H7 (cell line): ENCODE measurements at places on chromosomes 1 and 21. TPM values are rescaled to one million over a fixed set of nuclear protein-coding genes. Genes with fewer than 3 reads are reported as not detected.

The SLC6A17 gene
- 0.17 and 0.22 TPM in 2 replicates for total RNA-seq

- DNase-seq, result no peak
These were observed 717.4 kb upstream of the ZP4 start for GRCh38 chr1:238608144-238608543.

GRCh38 chr1:92934395-92935378, 26.6 kb downstream of the DIPK1A start:
- DNase-seq, result no peak

DNA sequence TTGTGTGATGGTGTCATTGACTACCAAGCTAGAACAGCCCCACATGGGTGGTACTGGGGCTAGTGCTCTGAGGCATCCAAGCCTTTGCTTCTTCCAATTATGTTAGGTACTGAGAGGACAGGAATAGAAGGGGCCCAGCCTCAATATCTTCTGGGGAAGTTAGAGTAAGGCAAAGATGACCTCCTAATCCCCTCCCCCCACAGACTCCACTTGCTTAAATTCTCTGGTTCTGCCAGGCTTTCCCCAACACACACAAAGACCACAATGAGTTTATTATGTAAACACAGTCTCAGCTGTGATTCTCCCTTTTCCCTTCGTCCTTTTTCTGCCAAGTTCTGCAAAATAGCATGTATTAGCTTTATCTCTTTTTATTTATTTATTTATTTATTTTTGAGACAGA, 3.1 kb upstream of the TACSTD2 start:
- DNase-seq, result no peak

The CNTN2 gene
- total RNA-seq, result not detected in 2 replicates

- no peak for DNase-seq
These were observed 38.2 kb downstream of the PRKCZ start for GRCh38 chr1:2088458-2088857.

GRCh38 chr1:230822092-230822581, 46.2 kb downstream of the C1orf198 start:
- DNase-seq, result no peak

DNA sequence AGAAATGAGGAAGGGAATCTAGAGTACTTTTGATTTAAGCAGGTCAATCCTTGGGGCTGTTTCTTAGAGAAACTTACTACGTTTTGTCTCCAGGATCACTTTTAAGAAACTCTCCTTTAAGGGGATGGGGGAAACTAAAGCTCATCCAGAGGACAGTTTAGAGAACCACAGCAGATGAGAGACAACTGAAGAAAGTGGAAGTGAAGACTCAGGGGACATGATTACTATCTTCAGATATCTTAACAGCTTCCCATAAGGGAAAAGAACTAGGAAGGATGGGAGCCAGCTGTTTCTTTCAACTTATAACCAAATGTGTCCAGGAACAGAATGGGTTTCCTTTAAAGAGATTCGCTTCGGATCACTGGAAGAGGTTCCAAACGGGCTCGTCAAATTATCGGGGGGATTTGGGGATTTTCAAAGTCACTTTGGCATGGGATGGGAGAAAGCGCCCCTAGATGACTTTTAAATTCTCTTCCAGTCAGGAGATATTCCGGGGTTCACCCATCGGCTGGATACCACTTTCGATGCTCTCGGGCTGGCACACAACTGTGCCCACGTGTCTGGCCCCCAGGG, 1.2 kb downstream of the SCMH1 start:
- no peak for DNase-seq

DNA sequence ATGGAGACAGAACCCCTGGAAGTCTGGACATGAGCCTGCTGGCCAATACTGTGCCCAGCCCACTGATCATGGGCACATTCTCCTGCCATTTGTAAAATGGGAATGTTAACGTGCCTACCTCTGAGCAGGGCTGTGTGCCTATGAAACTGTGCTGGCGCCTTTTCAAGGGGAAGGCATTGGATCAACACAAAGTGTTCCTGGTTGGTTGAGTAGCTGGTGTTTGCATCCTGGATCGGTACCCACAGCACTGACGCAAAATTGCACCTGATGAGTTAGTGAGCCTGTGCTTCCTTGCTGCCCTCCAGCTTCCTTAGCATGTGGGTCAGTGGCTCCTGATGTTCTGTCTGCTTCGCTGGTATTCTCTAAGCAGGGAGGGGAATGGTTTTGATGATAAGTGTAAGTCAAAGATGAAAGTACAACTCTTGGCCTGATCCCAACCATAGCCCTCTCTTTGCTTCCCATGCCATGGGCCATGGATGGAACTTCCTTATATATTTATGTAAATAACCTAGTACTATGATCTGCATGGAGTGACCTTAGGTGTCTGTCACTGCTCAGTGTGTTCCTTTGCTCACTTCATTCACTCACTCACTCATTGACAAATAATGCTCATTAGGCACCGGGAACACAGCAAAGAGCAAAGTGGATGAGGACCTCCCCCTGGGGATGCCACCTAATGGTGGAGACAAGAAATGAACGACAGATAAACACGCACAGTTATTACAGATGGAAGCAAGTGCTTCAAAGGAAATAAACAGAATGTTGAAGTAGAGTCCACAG, 22.7 kb downstream of the MAB21L3 start:
- no peak for DNase-seq

The PYGO2 gene
- 52.6 and 62.8 TPM in 2 replicates for total RNA-seq

The SOX13 gene
- total RNA-seq, result 94.4 and 120 TPM in 2 replicates

The GRHL3 gene
- total RNA-seq, result 0.21 and 0.33 TPM in 2 replicates
